Left kidney (tissue), 8 donors: ENCODE measurements at places on chromosomes 11 and 22.
A peak's percentile ranks its signal among the peaks of the same experiment; 100 is the strongest.

DNA sequence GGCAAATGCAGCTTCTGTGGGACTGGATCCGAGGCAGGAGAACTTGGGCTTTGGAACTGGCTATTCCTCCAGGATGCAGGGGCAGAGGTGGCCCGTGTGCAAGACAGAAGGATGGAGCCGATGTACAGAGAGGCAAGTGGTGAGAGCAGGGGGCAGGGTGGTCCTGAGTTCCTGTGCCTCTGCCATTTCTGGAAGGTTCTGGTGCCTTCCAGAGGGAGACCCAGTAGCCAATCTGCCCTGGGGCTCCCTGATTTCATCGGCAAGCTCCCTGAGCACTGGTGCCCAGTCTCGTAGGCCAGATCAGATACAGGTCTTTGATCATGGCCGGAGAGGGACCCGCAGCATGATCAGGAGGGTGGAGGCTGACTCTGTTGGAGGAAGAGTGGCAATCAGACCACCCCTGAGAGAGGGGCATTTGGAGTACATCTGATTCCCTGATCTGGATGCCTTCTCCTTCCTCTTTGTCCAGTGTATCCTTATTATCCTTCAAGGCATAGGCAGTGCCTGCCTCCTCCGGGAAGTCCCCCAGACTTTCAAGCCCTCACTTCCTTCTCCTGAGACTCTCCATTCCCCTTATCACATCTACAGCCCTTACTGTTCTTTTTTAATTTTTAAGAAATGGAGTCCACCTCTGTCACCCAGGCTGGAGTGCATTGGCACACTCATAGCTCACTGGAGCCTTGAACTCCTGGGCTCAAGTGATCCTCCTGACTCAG lies 9.7 kb downstream of the MRGPRD start:
- no peak for DNase-seq

GRCh38 chr11:123434262-123434661 lies 4.2 kb downstream of the GRAMD1B start:
- no peak for DNase-seq

DNA sequence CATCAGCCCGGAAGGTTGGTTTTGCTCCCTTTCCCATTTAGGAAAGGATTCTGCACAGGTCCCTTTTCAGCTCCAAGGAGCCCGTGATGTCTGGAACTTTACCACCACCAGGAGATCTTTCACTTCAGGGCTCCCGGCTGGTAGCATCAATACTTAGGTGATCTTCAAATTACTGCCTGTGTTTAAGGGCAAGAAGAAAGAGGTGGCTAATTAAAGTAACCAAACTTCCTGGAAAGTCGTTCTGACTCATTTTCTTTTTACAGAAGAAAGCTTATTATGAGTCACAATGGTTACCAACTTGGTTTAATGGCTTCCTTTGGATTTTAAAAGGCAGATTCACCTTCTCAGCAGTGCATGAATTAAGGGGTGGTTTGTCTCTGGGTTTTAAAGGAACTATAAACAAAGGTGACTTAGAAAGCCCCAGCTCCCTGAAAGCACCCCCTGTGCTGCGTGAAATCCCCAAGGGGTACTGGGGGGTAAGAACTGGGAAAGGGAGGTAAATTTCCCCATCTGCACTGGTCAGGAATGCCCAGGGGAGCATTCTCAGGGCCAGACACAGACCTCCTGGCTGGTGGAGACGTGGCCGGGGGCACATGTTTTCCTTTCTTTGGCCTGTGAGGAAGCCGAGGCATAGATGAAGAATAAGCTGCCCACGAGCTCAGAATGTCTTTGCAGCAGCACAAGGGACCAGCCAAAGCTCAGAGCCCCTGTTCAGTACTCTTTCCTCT lies 8.8 kb downstream of the POU2F3 start:
- DNase-seq = no peak

GRCh38 chr11:116595305-116595880 lies 177.4 kb downstream of the BUD13 start:
- DNase-seq = no peak

DNA sequence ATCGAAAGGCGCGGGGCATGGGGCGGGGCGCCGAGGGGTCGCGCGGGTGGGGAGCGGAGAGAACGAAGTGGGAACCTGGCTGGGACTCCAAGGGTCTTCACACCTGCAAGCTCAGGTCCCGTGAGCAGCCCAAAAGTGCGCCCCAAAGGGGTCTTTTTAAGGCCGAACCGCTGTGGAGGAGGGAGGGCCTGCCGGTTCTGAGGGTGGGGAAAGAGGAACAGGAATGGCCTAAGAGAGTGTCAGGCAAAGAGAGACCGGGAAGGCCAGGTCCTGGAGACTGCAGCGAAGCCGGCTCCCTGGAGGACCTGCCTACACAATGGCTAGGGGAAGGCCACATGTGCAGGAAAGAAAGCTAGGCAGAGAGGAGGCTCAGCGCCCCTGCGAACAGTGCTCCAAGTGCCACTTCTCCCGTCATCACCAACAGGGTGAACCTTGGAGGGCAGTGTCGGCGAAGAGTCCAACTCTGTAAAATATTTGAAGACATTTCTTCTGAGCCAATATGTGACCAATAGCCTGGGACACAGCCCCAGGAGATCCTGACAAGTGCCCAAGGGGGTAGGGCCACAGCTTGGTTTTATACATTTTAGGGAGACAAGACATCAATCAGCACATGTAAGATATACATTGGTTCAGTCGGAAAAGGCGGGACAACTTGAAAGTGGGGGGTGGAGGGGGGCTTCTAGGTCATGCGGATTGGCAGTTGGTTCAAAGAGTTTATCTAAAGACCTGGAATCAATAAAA lies 710 bp upstream of the DGCR2 start:
- no peak for DNase-seq

DNA sequence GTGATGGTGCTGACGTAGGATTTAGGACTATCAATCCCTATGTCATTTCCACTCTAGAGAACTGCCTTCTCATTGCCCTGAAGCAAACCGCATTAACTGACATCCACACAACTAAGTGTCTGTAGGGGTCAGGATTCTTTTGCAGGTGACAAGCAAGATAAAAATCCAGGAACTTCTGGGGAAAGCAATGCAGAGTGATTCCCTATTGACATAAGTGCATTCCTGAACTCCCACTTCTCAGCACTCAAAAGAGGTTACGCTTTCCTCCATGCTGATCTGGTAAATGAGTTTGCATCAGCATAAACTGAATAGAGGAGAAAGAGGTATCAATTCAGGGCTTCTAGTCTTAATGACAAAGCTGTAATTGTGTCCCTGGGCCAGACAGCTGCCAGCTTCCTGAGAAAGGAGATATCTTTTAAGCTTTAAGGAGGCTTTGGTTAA lies 224.6 kb upstream of the ISX start:
- DNase-seq = no peak

- no peak for DNase-seq
These were observed 5.0 kb downstream of the DRD2 start for GRCh38 chr11:113470233-113470632.

- DNase-seq = no peak
These were observed 147.5 kb upstream of the B3GAT1 start for GRCh38 chr11:134559602-134559962.

- no peak for DNase-seq
These were observed at the start of gene PHLDA2 for GRCh38 chr11:2928605-2929530. Gene PHLDA2 (minus strand): TSS chr11:2929420. CDS start chr11:2929364, 56 bp downstream.

- no peak for DNase-seq
These were observed 3.8 kb upstream of the SHISAL1 start for GRCh38 chr22:44316393-44317122.

DNA sequence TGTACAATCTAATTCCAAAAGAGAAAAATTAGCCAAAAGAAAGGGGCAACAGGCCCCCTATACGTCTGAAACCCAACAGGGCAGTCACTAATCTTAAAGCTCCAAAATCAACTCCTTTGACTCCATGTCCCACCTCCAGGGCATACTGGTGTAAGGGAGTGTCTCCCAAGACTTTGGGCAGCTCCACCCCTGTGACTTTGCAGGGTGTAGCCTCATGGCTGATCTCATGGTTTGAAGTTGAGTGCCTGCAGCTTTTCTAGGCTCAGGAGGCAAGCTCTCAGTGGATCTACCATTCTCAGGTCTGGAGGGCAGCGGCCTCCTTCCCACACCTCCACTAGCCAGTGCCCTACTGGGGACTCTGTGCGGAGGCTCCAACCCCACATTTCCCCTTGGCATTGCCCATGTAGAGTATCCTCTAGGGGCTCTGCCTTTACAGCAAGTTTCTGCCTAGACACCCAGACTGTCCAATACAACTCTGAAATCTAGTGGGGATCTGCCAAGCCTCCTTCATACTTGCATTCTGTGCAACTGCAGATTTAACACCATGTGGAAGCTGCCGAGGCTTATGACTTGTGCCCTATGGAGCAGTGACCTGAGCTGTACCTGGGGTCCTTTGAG lies 94.5 kb downstream of the TRIM29 start:
- no peak for DNase-seq

- DNase-seq = no peak
These were observed 608 bp downstream of the NIPSNAP1 start for GRCh38 chr22:29580200-29580810.

DNA sequence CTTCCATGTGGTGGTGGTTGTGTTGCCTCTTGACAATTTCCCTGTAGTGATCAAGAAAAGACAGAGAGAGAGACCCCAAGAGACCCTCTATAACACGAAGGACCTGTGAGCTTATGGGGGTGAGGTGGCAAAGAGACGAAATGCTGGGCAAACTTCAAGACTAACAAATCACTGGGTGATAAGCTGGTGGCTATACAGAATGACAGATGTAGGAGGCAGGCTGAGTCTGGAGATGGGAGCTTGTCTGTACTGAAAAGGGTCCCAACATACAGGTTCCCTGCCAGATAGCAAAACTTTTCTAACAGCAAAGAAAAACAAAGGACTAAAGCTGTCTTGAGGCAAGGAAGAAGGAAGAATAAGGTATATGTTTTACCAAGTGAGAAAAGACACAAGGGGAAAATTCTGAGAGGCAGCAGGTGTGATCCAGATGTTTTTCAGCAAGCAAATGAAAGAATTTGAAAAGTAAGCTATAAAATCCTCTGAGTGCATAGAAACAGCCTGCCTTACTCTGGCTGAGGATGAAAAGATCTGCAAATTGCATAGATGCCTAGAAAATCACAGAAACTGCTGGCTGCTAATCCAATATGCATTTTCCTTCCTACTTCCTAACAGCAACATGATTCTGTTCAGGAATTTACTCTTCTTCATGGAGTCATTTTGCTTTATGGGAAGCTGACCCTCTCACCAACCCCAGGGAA lies 21.9 kb upstream of the LYVE1 start:
- DNase-seq = no peak

DNA sequence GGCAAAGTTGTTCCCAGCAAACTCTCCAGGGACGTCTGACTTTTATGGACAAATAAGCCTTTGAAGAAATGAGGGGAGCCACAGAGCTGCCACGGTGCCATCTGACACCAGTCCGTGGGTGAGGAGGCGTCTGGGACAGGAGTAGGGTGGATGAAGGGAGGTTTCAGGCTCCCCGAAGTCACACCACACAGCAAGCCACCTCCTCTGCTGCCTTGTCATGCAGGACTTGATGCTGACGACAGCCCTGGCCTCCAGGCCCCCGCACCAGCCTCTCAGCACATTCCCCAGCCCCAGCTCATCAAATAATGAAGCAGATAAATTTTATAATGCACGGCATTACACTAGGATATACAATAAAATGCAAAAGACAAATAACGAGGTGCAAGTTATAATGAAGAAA lies 156.5 kb downstream of the CEP164 start:
- DNase-seq = peak; percentile 14

GRCh38 chr11:116118138-116118470 lies 613.9 kb upstream of the CADM1 start:
- no peak for DNase-seq

DNA sequence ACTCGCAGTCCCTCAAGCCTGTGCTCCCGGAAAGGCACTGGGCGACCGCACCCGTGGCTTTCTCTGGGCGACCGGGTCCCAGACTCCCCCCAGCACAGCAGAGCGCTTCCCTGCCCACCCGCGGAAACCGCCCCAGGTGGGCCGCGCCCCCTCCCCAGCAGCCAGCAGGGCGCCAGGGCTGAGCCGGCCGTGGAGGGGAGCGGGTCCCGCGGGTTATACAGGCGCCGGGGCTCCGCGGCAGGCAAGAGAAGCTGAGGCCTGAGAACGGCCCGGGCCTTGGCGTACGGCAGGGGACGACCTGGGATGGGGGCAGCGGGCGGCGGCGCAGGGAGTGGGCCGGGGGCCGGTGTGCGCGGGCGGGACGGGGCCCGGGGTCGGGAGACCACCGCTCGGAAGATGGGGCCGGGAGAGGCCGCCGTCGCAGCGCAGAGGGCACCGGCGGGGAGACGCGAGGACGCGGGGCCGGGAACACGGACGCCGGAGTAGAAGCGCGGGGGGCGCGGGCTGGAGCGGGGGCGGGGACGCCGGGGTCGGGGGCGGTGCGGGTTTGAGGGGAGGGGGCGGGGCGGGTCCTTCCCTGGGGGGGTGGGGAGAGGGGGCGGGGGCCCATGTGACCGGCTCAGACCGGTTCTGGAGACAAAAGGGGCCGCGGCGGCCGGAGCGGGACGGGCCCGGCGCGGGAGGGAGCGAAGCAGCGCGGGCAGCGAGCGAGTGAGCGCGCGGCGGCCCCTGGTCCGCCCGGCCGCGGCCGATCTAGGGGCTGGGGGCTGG lies at the start of gene MDK:
Gene MDK, plus strand, starts transcription at position 622 of the 771 bp plus-strand sequence. CDS start 389 bp downstream, outside the sequence.
- DNase-seq = peak; percentile 60

GRCh38 chr11:888310-889212 lies 22.0 kb downstream of the CHID1 start:
- no peak for DNase-seq

- DNase-seq = peak; percentile 74
These were observed 2.2 kb downstream of the PHF21B start for GRCh38 chr22:45007391-45008185.

DNA sequence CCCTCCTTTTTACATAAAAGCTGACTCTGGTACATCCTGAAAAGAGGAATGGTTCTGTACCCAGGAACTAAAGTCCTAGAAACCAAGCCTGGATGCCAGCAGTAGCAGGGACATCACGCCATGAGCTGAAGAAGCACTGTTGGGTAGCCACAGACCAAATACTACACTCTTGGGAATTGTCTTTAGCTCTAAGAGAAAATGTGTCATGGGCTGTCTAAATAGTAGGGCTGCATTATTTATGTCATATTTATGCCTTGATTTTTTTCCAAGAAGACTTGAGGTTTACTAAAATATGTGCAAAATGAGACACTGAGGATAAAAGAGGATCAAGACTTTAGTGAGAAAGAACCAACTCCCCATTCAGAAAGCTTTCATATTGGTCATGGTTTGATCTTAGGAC lies 213.6 kb downstream of the RAB38 start:
- DNase-seq = no peak

DNA sequence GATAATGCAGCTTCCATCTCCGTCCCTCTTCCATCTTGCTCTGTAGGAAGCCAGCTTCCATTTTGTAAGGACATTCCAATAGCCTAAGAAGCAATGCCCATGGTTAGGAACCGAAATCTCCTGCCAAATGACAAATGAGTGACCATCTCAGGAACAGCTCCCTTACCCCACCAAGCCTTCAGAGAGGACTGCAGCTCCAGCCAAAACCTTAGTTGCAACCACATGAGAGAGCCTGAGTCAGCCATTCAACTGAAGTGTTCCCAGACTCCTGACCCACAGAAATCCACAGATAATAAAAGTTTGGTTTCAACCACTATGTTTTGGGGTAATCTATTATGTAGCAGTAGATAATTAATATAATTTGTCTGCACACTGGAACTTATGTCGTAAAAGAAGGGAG lies 51.7 kb upstream of the LDLRAD3 start:
- no peak for DNase-seq

GRCh38 chr22:49487950-49488349 lies 339.7 kb downstream of the BRD1 start:
- DNase-seq = no peak

- DNase-seq = no peak
These were observed 282.4 kb downstream of the TMEM135 start for GRCh38 chr11:87320123-87320522.

GRCh38 chr11:12170984-12171383 lies 60.6 kb downstream of the MICAL2 start:
- DNase-seq = no peak
